ENCODE measurements at places on chromosomes 2 and 18.
A peak's percentile ranks its signal among the peaks of the same experiment; 100 is the strongest.

DNA sequence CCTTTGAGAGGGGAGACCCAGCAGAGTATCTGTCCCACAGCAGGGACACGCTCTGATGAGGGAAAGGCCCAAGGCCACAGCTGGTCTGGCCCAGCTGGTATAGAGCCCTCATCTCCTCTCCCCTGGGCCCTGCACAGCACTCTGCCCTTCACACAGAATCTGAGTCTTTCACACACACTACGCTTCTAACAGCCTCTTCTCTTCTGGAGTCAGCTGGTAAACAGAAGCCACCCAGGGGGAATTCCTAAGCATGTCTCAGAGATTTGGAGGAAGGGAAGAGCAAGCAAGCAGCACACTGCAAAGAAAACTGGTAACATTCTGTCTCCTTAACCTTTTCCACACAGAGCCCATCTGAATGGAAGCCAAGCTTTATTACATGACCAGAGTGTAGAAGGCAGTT is 121.1 kb upstream of the ACAA2 start:
- DNase-seq = no peak

DNA sequence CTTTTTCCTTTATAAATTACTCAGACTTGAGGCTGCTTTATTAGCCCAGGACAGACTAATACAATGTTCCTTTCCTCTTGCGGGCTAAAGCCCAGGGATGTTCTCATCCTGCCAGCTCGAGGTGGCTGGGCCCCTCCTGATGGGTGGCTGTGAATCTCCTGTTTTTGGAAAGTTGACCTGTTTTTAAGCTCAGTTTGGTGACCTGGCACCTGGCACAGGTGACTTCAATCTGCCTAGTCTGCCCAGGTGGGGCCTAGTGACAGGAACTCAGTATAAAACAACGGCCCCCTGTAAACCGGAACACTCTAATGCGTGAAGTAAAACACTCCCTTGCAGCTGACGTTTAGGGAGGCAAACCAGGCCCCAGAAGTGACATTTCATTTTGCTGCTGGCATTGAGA is 92.7 kb upstream of the SNTG2 start:
- no peak for DNase-seq

GRCh38 chr2:79025421-79025820 is at the start of gene REG3G:
TSS of gene REG3G (plus strand) at chr2:79025702. CDS start at chr2:79026094, 392 bp downstream.
- DNase-seq = no peak

DNA sequence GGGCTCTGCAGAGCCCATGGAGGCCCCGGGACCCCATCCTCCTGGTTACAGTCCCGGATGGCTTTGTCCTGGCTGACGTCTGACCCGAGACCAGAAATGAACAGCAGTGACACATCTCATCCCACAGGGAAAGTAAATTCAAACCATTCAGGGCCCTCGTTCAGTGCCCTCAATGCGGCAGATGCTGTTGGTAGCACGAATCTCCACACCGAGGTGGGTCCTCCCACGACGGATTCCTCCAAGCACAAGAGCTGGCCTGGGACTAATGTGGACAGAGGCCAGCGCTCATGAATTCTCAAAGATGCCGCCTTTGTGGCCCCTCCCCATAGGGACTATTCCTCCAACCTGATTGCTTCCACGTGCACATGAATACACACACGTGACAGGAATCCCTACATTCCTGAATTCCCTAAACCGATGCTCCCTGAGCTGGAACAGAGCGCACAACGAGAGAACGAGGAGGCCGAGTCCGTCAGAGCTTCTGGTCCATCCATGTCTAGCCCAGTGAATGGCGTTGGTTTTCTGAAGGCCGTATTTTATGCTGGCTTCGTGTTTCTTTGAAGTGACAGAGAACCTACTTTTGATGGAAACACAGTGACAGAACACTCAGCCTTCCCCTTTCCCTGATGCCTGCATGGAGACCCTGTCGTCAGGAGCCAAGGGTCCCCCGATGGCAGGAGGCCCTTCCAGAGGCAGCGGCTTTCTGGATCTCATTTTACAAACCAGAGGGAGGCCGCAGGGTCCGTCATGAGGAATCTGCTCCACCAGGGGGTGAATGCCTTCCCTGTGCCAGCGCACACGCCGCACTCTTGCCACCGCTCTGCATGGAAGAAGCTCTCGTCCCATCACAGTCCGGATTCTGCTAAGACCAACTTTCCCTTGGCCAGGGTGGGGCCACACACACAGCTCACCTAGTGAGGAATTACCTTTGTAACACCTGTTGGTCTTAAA is 64.3 kb upstream of the SNTG2 start:
- no peak for DNase-seq

DNA sequence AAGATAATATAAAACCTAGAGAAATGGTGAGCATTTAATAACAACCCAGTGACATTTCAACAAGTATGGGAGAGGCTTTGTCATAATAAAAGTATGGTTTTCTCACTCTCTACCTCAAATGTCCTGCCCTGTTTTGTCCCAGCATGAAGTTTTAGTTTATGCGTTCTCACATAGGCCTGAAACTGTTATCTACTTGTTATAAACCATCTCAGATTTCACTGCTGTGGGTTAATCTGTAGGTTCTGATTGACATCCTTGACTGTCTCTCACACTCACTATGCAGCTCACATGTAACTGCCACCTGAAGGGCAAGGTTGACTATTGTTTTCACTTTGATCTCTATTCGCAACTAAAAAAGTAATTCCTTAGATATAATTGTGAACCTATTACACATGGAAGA is 44.9 kb downstream of the ZEB2 start:
- DNase-seq = no peak

DNA sequence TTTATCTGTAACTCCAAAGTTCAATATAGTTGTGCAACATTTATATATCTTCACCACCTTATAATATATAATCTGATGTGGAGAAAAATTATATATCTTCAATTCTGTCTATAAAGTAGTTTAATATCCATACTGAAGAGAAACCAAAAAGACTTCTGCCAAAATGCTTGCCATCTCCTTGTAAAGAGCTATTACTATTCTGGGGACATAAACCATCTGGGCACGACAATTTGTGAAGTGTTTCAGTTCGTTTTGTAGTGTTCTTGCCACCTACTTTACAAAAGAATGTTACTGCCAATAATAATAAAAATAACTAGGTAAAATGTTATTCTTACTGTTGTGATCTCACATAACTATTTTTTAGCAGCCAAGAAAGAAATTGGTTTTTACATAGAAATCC is 45.1 kb downstream of the SCN1A start:
- DNase-seq = no peak

- no peak for DNase-seq
Observed at GRCh38 chr18:45066210-45066609, 385.5 kb downstream of the SETBP1 start.

DNA sequence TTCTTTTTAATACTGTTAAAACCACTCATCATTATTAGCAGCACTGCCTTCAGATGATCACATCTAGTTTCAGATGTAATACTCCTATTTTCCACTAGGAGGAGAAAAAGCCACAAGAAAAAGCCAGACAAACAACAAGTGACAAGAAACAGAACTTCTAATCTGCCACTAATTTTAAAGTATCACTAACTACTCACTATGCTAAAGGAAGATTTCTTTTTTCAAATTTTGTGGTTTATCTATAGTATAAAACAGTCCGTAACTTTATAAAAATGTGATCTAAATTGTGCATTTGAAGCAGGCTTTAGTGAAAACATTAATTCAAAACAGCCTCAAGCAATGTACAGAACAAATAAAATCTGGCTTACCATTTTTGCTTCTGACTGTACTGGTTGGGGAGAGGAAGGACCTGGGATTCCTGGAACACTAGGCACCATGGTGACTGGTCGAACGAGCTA is 56.8 kb downstream of the ATF2 start:
- peak; percentile 32 for DNase-seq

DNA sequence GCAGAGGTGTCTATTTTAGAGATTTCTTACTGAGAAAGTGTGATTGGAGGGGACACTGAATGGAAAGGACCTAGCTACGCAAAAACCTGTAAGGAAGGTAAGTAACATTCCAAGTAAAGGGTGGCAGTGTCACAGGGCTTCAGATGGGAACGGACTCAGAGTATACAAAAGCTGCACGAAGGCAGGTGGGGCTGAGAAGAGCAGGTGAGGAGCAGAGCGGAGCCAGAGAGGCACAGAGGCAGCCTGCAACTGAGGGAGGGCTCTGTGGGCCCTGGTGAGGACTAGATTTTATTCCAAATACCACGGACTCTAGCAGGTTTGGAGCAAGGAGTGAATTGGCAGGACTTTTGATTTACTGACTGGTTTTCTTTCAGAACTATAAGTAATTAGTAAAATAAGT is 331.3 kb upstream of the PKDCC start:
- peak; percentile 57 for DNase-seq

DNA sequence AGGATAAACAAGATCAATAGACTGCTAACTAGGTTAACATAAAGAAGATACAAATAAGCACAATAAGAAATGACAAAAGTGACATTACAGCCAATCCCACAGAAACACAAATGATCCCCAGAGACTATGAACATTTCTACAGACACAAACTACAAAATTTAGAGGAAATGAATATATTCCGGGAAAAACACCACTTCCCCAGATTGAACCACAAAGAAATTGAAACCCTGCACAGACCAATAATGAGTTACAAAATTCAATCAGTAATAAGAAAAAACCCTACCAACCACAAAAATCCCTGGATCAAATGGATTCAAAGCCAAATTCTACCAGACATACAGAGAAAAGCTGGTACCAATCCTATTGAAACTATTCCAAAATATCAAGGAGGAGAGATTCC is 232.4 kb upstream of the RBMS1 start:
- DNase-seq = no peak

DNA sequence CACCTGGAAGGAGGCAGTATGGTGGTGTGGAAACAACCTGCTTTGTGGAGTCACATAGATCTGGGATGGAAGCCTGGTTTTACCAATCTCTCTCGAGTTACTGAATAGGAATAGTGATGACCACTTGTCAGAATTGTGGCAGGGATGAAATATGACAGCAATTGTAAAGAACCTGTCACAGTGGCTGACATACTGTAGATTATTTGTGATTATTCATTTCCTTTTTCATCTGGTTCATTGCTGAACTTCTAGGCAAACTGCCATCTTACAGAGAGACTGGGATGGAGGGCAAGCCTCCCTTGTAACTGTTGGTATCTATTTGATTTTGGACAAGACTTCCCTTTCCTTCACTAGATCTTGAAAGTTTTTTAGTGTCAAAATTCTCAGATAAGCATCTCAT is 42.0 kb downstream of the FMNL2 start:
- no peak for DNase-seq

DNA sequence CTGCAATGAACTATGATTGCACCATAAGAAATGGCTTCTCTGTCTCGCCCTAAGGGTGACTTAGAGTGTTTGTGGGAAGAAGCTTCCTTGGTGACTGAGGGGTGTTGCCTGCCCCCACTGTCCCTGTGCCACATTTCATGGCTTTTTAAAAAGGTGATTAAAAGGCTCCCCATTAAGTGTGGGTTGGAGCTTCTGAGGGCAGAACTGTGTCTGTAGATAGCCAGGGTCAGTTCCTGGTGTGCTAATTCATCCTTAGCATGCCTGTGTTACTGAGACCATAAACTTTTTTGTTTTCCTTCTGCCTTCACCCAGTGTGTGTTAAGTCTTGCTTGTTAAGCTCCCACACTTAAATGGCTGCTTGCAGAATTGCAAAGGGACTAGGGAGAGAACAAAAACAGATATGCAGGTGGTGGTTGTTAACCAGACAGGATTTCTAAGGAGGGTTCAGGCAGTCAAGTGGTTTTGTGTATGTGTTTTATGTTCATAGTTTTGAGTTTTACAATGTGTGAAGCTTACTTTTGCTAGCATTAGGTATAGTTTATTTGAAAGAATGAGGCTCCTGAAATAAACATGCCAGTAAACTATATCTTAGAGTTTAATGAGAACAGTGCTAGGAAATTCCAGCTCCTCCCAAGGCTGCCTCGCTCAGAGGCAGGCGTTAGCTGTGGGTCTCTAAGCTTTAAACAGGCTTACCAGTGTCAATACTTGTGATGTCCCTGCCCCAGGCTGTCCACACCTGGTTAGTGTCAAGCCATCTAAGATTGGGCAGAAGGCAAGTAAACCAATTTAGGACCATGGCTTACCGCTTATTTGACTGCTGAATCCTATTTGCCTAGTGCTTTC is 14.5 kb downstream of the CERS6 start:
- no peak for DNase-seq

GRCh38 chr2:75411574-75411973 is 149.2 kb downstream of the EVA1A start:
- DNase-seq = no peak

DNA sequence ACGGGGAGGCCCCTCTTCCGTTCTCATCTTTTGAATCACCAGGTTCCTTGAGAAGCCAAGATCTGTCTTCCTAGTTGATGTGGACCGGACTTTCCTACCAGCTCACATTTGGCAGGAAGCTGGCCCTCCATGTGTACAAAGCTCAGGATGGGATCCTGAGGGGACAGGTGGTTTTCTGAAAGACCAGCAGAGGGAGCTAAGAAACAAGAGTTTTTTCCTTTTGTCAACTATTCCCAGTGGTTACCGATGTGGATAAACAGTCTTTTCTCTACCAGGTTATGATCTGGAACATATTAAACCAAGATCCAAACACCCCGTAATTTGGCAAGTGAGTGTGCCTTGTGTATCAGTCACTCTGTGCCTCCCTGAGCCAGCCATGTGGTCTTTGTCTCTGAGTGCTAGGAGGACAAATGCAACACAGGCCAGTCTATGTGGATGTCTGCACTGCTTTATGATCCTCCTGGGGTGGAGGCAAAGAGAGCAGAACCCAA is 25.1 kb upstream of the ARHGAP25 start:
- DNase-seq = peak; percentile 62

GRCh38 chr2:201046881-201047280 is 24.6 kb downstream of the HYCC2 start:
- no peak for DNase-seq

GRCh38 chr18:52288403-52289004 is 51.5 kb upstream of the DCC start:
- DNase-seq = peak; percentile 45

DNA sequence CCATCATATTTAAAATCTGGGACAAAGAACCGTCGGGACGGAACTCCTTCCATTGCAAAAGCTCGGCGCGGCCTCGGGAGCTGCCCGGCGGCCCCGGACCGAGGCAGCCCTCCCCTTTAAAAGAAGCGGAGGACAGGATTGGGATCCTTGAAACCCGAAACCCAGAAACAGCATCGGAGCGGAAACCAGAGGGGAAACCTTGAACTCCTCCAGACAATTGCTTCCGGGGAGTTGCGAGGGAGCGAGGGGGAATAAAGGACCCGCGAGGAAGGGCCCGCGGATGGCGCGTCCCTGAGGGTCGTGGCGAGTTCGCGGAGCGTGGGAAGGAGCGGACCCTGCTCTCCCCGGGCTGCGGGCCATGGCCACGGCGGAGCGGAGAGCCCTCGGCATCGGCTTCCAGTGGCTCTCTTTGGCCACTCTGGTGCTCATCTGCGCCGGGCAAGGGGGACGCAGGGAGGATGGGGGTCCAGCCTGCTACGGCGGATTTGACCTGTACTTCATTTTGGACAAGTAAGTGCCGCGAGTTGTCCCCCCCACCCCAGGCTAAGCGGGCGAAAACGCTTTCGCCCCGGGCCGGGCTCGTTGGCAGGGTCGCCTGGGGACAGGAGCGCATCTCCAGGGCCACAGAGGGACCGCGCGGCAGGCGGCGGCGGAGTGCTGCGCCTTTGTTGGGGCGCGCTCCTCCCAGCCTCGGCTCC is at the start of gene ANTXR1:
Gene ANTXR1 (plus strand): TSS at position 38 of the 698 bp plus-strand sequence. CDS start 321 bp downstream, at position 359.
- peak; percentile 83 for DNase-seq

GRCh38 chr2:88692187-88692586 is 714 bp downstream of the RPIA start:
- peak; percentile 28 for DNase-seq

All from NCI-H1105 treated with DMSO at 0.1 percent for 48 hours (cell line).